ENCODE measurements at places on chromosomes 1 and 21. TPM values are rescaled to one million over a fixed set of nuclear protein-coding genes. Genes with fewer than 3 reads are reported as not detected.

Gene RAP1GAP
- total RNA-seq: 0.58 TPM

Gene GDAP2
- 32.8 TPM for total RNA-seq

Gene RCSD1
- total RNA-seq: 11.2 TPM

Gene PRDM16
- total RNA-seq: 80.7 TPM

Gene KCNJ6
- 0.16 TPM for total RNA-seq

Gene LGALS8
- total RNA-seq: 75.5 TPM

Gene TMPRSS3
- total RNA-seq: not detected
